ENCODE measurements at places on chromosomes 2 and 18.

GRCh38 chr2:30701782-30702181 is 105.5 kb downstream of the CAPN13 start:
- DNase-seq: no peak

DNA sequence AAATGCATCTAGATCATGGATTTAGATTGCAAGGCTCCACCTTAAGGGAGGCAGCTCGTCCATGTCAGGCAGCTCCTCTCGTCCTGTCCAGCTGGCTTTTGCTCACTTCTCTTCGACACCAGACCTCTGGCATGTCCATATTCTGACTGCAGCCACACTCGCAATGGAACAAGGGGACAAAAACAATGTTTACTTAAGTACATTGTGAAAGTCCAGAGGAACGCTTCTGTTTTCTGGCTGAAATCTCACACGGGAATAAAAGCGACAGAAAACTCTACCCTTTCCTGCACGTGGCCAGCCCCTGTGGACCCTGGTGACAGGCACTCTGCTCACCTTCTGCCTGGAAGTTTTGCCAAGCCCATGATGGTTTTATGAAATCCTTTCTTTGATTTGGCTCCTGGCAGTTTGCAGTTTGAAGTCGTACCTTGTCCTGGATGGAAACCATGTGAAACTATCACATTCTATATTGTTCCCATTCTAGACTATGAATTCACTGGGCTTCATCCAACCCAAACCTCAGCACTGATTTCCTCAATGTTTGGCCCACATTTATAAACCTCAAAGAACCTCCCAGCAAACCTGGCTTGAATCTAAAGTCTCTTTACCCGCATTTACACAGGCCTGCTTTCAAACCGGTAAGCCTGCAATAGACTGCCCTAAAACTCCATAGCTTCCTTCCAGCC is 134.3 kb upstream of the PIEZO2 start:
- no peak for DNase-seq

DNA sequence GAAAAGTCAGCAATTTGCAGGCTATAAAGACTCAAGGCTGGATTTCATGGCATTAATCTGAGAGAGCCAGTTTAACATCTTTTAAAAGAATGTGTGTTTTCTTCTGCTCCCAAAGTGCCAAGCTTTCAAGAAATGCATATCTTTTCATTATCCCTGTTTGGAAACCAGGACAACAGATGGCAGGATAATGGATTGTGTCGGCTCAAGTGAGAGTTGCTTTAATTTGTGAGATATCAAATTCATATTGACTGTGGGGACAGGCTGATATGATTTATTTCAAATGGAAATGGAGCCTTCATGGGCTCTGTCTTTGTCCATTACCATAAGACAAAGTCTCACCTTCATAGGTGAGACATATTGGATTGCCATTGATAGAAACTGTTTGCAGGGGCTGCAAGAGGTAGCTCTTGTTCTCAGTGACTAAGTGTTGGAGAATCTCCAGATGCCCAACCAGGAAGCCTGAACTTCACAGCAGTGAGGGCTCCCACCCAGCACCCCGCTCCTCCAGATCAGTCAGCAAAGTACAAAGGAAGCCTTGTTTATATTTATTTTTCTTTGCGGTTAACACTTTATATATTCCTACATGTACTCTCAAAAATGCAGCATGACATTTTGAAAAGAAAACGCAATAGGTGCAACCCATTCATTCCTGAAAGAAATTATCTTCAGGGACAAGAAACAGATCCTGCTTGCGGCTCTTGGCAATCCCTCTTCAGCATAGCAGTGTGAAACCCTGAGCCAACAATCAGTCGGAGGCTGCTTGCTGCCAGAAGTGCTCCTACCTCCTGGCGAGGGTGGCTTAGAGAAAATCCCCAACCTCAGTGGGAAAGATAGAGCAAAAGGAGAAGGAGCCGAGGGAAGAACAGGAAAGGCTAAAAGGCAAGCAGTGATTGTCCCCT is 65.8 kb upstream of the ATL2 start:
- DNase-seq: peak; percentile 70

GRCh38 chr2:13662055-13662454 is 945.3 kb downstream of the TRIB2 start:
- DNase-seq: no peak

GRCh38 chr2:69966496-69966895 is 5.1 kb upstream of the ASPRV1 start:
- no peak for DNase-seq

- no peak for DNase-seq
These were observed 320.1 kb downstream of the LRRTM1 start for GRCh38 chr2:79984476-79984875.

- DNase-seq: no peak
These were observed 42.8 kb upstream of the KLF11 start for GRCh38 chr2:10000541-10000940.

- DNase-seq: no peak
These were observed 20.8 kb downstream of the EIPR1 start for GRCh38 chr2:3356799-3357198.

DNA sequence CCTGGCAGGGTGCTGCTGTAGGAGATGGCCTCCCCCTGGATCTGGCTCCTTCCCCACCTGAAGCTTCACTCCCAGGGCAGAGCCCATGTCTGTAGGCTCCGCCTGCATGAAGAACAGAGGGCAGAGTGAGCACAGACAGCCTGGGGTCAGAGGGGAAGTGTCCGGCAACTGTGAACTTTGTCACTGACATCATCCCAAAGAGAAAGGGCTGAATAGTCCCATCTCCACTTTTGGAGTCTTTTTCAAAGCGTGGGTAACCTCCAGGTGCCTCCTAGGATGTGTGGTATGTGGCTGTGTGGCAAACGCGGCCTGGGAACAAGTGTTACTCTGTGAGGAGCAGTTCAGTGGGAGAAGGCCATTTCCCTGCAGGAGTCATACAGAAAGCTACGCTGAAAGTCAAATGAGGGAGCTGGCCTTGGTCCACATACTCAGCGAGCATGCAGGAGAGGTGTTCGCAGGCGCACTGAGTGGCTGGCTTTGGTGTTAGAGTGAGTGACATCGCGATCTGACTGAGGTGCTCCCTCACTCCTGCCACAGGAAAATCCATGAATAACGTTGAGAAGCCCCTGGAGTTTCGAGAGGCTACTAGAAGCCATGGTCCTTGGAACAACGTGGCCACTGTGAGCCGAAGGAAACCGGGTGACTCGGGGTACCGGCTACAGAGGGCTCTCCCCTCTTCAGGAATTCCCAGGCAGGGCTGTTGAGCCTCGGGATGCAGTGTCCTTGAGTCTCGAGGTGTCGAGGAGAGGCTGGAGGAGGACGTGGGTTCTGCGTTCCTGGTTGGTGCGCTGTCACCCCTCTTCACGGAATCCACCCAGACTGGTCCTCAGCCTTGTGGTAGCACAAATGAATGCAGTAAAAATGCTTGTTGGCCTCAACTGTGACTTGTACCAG is 54.7 kb downstream of the CABLES1 start:
- no peak for DNase-seq

DNA sequence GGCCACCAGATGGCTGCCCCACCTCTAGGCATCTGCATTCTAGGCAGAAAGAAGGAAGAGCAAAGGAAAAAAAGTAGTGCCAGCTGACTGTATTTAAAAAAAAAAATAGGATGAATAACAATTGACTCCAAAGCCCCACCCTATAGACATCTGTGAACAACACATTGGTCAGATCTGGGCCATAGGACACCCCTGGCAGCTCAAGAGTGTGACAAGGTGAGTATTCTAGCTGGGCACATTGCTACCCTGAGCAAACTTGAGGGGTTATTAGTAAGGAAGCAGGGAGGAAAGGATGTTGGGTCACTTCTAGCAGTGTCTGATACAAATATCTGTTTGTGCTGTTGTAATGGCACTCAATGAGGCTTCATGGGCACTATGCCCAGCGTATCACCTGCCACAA is 58.6 kb upstream of the NPAS2 start:
- no peak for DNase-seq

DNA sequence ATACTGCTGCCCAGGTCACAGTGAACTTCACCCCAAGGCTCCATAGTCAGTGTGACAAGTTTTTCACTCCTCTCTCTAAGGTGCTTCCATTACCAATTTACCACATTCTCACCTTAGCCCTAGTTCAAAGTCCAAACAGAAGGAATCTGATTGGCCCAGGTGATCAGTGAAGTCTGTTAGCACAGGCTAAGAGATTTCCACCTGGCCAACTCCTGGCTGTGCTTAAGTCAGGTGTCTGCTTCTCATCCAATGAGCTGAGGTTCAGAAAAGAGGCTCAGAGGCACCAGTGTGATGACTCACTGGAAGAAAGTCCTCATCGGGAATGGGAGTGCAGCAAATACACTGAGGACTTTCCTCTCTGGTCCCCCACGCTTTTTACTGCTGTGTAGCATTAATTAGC is 164.4 kb upstream of the MGAT5 start:
- no peak for DNase-seq

DNA sequence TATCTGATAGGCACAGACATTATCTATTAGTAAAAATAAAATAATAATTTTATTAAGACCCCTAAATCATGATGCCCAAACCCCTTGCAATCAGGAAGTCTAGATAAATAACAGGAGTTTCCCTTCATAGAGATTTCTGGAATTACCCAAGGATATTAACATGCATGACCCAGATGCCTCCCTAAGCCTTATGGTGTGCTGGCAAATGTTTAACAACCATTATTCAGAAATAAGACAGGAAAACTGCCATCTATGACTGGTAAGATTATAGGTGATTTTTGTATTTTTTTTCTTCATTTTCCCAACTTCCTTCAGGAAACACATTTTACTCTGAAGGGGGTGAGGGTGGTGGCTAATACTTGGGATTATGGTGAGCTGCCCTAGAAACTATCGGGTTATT is 2.7 kb upstream of the PPP1CB start:
- no peak for DNase-seq

DNA sequence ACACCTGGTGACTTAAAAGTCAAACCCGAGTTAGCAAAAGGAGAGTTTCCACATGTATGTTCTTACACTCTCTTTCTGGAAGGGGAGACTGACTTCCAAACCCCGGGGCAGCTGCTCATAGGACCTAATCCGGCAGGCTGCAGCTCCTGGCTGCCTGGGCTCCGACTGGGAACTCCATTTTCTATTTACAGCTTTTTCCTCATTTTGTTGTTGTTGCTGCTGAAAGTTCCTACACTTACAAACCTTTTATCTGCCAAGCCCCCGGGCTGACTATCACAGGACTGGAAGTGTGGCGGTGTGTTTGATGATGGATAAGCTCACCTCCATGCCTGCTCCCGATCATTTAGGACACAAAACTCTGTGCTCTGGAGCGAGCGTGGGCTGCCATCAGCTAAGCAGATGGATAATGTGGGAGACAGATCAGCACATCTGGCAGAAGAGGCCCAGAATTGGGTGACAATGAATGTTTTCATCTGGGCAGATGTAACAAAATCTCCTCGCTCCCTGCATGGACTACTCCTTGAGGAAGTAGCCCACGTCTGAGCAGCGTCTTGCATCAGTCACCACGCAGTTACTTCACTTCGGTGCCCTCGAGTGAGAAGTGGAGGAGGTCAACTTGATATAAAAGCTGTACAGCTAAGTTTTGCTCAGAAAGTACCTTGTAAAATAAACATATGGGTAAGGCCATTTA is 114.4 kb upstream of the COPS8 start:
- DNase-seq: no peak

DNA sequence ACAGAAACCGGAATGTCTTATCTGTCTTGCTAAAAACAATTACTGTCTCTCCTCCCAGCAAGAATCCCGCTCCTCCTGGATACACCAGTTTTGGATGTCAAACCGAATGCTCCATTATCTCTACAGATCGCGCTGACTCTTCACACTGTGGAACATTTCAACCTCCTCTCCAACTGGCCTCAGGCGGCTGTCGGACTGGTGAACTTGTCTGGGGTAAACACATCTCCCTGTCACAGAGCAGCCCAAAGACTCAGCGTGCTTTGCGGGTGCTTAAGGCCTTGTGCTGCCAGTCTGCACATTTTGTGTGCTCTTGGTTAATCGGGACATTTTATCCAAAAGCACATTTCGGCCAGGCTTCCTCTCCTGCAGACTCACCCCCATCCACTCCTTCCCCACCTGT is 173.1 kb downstream of the ICOS start:
- no peak for DNase-seq

GRCh38 chr2:237407700-237408099 is 6.3 kb downstream of the COL6A3 start:
- DNase-seq: no peak

- DNase-seq: no peak
These were observed 1.1 kb downstream of the HADHB start for GRCh38 chr2:26245810-26246209.

DNA sequence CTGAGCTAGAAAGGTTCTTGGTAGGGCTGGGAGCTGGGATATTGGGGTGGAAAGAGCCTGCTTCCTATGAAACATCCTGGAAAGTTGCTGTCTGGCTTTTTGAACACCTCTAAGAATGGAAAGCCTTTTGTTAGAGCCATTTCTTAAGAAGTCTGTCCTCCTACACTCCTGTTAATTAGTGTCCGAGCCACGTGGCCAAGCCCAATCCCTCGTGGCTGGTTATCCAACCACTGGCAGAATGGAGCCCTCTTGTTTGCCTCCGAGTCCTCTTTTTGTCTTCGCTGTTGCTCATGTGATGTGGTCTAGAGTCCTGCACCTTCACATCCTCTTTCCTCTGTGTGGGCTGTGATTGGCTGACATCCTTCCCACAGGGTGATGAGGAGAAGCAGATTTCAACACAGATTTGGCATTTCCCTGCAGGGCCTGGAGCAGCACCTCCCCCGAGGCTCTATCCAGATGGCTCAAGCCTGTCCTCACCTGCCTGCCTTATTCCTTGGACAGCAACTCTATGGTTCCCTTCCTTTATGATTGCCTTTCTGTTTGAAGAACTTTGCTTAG is 8.2 kb upstream of the TOGARAM2 start:
- no peak for DNase-seq

DNA sequence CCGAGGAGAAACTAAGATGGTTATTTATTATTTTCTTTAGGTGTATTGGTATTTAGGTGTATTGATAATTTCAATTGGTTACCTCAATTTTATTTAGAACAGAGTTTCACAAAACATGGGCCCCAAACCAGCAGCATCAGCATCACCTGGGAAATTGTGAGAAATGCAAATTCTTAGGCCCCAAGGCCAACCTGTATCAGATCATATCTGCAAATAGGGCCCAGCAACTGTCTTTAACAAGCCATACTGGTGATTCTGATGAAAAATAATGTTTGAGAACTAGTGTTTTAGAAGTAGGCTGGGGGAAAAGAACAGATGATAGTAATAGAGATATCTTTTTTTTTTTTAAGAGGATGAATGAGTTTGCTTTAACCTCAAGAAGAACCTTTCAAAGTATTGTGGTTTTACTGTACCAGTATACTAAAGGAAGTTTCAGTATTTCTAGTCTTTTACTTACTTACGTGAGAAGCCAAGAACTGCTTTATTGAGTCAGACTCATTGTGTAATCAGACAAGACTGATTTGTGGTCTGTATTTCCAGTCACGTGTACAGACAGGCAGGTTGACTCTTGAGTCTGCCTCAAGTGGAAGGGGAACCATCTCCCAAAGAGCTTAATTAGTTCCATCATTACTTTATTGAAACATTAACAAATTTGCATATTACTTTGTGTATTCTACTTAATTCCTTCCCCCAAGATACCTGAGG is 60.4 kb upstream of the GAREM1 start:
- DNase-seq: no peak

Data from brain pericyte (primary cell).